Activated CD8-positive, alpha-beta memory T cell treated with anti-CD3 and anti-CD28 coated beads for 1 hour (primary cell): ENCODE measurements at places on chromosomes 16 and 17.

DNA sequence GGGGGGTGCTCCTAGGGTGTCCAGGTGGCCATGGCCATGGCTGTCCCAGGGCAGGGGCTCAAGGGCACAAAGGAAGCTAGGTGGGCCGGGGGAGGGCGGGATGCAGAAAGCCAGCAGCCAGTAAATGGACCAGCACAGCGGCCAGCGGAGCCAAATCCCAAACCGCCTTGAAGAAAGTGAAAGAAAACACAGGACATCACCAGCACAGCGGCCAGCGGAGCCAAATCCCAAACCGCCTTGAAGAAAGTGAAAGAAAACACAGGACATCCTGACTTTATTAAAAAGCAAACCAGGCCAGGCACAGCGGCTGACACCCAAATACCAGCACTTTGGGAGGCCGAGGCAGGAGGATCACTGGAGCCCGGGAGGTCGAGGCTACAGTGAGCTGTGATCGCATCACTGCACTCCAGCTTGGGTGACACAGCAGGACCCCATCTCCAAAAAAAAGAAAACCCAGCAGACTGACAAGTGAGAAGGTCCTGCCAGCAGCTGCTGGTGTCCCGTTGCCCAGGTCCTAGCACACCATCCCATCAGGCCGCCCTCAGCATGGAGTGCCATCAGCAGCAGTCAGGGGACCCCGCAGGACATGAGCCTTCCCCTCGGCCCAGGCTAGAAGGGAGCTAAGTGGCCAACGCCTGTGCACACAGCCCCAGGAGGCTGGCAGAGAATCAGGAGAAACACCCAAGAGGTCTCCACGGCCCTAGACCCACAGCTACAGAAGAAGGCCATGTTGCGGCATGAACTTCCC is 17.0 kb downstream of the SLC38A10 start:
- no peak for DNase-seq

GRCh38 chr16:49003022-49003421 is 278.6 kb downstream of the CBLN1 start:
- no peak for DNase-seq

GRCh38 chr16:86455116-86455515 is 55.2 kb upstream of the FOXF1 start:
- no peak for DNase-seq

DNA sequence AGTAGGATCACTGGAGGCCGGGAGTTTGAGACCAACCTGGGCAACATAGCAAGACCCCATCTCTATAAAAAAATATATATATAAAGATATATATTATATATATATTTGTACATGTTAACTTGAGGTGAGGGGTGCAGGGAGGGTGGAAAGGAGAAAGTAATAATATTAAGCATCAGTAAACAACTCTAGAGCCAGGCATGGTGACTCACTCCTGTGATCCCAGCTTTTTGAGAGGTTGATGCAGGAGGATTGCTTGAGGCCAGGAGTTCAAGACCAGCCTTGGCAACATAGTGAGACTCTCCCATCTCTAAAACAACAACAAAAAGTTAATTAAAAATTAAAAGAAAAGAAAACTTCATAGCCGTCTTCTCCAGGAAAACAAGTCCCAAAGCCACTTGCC is 61.7 kb upstream of the SMURF2 start:
- DNase-seq = no peak

DNA sequence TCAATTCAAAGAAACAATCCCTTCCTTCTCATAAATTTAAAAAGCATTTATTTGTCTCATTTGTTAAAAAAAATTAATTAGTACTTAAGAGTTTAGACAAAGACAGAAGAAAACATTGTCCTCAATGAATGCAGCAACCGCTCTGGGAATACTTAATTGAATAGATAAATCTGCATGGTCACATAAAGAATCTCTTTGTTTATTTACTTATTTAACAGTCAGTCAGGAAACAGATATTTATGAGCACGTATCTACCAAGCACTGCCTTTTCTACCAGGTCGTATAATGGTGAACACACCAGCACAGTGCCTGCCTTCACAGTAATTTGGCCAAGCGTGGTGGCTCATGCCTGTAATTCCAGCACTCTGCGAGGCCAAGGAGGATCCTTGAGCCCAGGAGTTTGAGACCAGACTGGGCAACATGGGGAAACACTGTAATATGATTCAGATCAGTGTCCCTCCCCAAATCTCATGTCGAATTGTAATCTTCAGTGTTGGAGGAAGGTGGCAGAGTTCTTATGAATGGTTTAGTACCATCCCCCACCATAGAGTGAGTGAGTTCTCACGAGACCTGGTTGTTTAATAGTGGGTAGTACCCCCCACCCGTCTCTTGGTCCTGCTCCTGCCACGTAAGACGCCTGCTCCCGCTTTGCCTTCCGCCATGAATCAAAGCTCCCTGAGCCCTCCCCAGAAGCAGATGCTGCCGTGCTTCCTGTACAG is 8.1 kb downstream of the WIPI1 start:
- no peak for DNase-seq

GRCh38 chr16:27595993-27596392 is 46.0 kb downstream of the KATNIP start:
- no peak for DNase-seq

DNA sequence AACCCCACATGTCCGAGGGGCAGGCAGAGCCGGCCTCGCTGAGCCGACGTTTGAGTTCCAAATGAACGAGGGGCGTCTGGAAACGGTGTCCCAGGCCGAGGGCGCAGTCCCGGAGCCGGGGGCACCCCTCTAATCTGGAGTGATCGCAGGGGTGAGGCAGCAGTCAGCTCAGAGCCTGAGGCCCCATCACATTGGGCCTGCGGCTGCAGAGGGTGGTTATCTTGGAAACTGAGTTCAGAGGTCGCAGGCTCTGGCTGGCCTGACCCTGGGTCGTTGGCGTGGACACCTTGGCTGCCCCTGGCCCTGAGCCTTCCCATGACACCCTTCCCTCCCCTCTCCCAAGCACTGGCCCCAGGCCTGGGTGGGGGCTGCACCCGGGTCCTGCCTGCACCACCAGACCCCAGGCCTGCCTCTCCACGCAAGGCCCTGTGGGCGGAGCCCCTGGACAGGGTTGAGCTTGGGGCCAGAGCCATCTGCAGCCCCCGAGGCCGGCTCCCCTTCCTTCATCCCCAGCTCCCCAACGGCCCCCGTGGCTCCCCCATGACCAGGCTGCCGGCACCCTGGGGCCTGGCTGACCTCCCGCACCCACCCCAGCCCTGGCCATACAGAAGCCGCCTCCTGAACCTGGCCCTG is 45.6 kb downstream of the ZFPM1 start:
- DNase-seq = no peak

DNA sequence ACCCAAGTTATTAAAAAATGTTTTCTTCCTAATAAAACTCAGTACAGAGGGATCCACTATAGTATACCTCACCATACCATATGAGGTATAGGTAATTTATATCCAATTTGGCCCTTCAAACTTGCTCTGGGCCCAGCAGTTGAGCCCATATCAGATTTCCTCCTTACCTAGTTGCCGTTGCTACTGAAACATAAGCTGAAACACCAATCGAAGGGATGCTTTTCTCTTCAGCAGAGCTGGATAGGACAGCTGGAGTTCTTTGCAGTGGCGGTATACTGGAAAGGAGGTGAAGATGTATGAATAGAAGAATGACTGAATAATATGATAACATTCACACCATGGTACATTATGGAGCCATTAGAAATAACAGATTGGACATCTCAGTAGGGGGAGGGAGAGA is 42.7 kb downstream of the TNRC6C start:
- no peak for DNase-seq

- DNase-seq = no peak
Measured at GRCh38 chr17:55727920-55728319, 5.3 kb upstream of the TMEM100 start.

DNA sequence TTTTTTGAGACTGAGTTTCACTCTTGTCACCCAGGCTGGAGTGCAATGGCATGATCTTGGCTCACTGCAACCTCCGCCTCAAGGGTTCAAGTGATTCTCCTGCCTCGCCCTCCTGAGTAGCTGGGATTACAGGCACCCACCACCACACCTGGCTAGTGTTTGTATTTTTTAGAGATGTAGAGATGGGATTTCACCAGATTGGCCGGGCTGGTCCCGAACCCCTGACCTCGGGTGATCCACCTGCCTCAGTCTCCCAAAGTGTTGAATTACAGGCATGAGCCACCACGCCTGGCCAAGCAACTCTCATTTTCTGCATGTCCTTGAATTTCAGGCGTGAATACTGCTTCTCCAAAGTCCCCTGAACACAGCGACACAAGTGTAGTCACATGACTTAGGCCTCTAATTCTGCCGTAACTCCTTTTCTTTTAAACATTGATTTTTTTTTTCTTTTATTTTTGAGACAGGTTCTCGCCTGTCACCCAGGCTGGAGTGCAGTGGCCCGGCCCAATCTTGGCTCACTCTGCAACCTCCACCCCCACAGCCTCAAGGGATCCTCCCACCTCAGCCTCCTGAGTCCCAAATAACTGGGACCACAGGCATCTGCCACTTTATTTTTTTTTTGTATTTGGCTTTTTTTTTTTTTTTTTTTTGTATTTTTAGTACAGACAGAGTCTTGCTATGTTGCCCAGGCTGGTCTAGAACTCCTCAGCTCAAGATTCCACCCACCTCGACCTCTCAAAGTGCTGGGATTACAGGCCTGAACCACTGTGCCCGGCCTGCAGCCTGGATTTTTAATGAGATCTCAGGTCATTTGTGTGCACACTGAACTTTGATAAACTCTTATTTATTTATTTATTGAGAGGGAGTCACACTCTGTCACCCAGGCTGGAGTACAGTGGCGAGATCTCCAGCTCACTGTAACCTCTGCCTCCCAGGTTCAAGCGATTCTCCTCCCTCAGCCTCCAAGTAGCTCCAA is 124.6 kb downstream of the KCNJ18 start:
- no peak for DNase-seq
